Endothelial cell of coronary artery (primary cell): ENCODE measurements at places on chromosomes 1 and 21. TPM values are rescaled to one million over a fixed set of nuclear protein-coding genes. Genes with fewer than 3 reads are reported as not detected.

The HSD3B2 gene
- not detected in 2 replicates for total RNA-seq

The HNRNPR gene
- total RNA-seq = 114 TPM in 2 replicates

The ZNF593OS gene
- total RNA-seq = 0.09 TPM in 1 of 2 replicates, not detected in the other

The TLCD4 gene
- under 0.01 TPM in 2 replicates for total RNA-seq

The OLFML3 gene
- 0.28 and 0.45 TPM in 2 replicates for total RNA-seq

The FALEC gene
- total RNA-seq = 0.63 TPM in 1 of 2 replicates, not detected in the other

The SPRR2B gene
- not detected in 2 replicates for total RNA-seq

The PIGC gene
- total RNA-seq = 11.8 and 13.2 TPM in 2 replicates

The BSND gene
- not detected in 2 replicates for total RNA-seq

The LBR gene
- 54.8 and 58.0 TPM in 2 replicates for total RNA-seq
